ENCODE measurements at places on chromosomes 1 and 21.

- no peaks in the 10 kb centered on the region for H3K36me3 ChIP-seq
- no peak overlapping the region for H3K4me3 ChIP-seq
- no peak for DNase-seq
- H3K27ac ChIP-seq: no peak overlapping the region
These were observed 316.4 kb upstream of the DUSP10 start for GRCh38 chr1:222058249-222058648.

DNA sequence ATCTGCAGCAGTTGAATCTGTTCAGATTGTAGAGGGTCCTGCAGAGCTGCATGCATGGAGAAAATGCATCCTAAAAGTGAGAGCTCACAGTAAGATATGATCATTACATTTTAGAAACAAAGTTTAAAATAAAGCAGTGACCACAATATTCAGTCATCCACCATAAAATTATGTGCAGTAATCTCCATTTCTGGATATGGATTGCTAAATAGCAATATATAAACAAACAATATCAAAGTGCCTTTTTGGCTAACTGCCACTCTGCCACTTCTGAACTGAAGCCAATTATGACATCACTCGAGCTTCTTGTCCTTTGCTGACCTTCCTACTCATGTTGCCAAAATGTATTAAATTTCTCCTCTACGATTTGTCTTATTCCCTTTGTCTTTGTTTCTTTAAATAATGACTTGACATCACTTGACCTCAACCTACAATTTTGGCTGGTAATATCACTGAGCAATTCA is 262.0 kb upstream of the CXADR start:
- H3K27ac ChIP-seq: no peak overlapping the region
- DNase-seq: peak; percentile 6
- H3K36me3 ChIP-seq: no peaks in the 10 kb centered on the region
- H3K4me3 ChIP-seq: no peak overlapping the region
- no peaks in the 10 kb centered on the region for H3K27me3 ChIP-seq

DNA sequence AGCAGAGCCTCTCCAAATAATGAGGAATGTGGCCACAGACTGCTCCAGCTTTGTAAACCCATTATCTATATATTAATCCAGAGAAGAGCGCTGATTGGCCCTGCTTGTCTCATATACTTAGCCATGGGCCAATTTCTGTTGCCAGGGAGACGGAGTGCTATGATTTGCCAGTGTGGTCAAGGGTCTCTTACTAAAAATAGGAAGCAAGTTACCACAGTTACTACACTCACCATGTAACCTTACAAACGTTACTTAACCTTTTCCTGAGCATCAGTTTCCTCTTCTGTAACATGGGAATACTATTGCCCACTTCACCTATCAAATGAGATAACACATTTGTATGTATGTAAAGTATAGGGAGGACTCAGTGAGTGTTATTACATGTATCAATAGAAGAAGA is 7.7 kb upstream of the S100A2 start:
- H3K27me3 ChIP-seq: no peaks in the 10 kb centered on the region
- no peaks in the 10 kb centered on the region for H3K36me3 ChIP-seq
- DNase-seq: no peak
- peaks cover 6% of the 10 kb centered on the region for H3K4me1 ChIP-seq

GRCh38 chr1:66532798-66533783 is 862 bp upstream of the SGIP1 start:
- DNase-seq: peak; percentile 53
- H3K36me3 ChIP-seq: 0 out of 2 replicates have a peak, but pooled peaks cover 4% of the 10 kb centered on the region
- H3K4me3 ChIP-seq: peak overlapping the region; percentile 75

- no peak overlapping the region for H3K4me3 ChIP-seq
- no peaks in the 10 kb centered on the region for H3K36me3 ChIP-seq
- no peaks in the 10 kb centered on the region for H3K27me3 ChIP-seq
- no peak overlapping the region for H3K27ac ChIP-seq
These were observed 109.0 kb downstream of the ESRRG start for GRCh38 chr1:216614011-216614934.

DNA sequence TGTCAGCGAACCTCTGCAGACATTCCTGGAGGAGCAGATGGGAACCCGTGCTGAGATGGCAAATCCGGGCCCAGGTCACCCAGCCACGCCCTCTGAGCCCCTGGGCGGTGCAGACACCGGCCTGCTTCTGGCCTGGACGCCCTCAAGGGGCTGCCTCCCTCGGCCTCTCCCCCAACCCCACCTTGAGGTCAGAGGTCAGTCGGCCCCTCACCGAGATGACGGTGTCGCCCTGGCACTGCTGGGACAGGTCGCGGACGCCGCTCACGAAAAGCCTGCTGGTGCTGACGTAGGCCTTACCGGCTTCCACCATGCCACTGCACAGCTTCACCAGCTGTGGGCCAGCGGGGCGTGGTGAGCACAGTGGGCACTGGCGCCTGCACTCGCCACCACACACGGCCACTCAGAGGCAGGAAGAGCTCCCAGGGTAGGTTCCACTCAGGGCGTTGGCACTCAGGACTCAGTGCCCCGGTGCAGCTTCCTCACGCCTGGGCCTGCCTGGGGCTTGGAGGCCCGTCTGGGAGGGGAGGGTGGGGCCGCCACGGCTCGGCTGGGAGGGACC is 4.7 kb downstream of the ACAP3 start:
- no peak overlapping the region for H3K4me3 ChIP-seq
- no peak overlapping the region for H3K27ac ChIP-seq

DNA sequence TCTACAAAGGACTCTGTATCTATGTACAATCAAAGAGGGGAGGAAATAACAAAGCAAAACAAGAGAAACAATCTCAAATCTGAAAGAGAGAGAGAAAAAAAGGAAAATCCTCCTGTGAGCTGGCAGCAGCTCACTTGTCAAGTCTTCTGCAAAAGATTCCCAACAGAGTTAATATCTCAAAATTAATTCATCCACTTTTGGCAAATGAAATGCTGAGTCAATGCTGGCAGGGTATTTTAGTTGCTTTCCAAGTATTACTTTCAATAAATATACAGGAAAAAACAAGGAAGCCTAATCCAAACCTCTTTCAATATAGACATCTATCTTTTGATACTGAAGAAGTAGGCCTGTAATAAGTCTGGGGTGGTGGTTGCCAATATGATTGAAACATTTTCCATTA is 613.9 kb upstream of the NEGR1 start:
- no peaks in the 10 kb centered on the region for H3K4me1 ChIP-seq
- H3K27ac ChIP-seq: no peak overlapping the region
- no peak overlapping the region for H3K4me3 ChIP-seq
- no peaks in the 10 kb centered on the region for H3K36me3 ChIP-seq
- no peaks in the 10 kb centered on the region for H3K27me3 ChIP-seq
